ENCODE measurements at places on chromosomes 7 and 10.

DNA sequence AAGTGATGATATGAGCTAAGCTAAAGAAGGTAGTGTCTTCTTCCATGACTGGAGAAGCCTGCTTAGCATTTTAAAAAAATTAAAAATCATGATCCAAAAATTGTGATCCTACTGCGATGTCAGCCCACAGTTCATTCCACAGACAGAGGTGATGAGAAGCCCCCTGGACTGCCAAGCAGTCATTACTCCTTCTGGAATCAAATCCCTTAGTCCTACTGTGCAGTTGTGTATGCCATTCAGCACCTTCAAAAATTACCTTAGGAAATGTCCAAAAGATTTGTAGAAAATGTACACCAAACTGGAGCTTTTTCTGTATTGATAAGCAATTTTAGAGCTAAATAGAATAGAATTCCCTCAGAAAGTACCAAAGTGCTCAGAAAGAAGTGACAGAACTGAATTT, 283.5 kb upstream of the NFE2L3 start:
- no peak for DNase-seq

DNA sequence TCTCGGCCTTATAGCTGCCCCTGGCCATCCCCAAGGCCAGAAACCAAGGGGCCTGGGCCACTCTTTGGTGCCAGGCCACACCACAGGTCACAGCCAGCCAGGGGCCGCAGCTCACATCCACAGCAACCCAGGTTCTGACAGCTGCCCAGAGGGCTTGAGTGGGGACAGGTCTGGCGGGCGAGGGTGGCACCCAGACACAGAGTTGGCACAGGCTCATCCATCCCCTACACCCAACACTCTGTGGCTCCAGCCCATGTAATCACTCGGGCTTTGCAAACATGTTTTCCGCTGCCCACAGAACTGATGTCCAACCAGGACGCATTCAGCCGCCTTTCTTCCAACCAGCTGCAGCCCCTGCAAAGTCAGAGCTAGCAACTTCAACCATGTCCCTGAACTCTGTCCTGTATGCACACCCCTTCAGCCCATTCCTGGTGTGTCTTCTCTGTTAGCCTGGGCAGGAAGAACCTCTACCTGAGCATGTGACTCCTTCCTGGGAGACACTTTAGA, 57.7 kb upstream of the PPP2R2D start:
- no peak for DNase-seq

GRCh38 chr10:97744405-97745035, 7.6 kb downstream of the ZFYVE27 start:
- no peak for DNase-seq

DNA sequence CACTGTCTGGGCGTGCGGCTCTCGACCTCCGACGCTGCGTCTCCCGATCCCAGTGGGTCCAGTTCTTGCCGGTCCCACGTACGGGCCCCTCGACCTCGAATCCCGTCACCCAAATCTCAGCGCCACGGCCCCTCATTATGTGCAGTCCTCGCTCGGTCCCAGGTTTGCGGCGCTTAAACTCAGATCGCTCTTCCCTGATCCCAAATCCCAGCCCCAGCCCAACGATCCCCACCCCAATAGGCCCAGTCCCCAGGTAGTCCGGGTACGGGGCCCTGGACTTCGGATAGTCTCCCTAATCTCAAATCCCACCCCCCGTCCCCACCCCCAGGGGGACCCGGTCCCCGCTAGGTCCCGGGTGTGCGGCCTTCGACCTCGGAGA, 666 bp downstream of the HNRNPF start:
- no peak for DNase-seq

- DNase-seq, result no peak
Measured at GRCh38 chr10:110789604-110790433, 81.9 kb upstream of the PDCD4 start.

DNA sequence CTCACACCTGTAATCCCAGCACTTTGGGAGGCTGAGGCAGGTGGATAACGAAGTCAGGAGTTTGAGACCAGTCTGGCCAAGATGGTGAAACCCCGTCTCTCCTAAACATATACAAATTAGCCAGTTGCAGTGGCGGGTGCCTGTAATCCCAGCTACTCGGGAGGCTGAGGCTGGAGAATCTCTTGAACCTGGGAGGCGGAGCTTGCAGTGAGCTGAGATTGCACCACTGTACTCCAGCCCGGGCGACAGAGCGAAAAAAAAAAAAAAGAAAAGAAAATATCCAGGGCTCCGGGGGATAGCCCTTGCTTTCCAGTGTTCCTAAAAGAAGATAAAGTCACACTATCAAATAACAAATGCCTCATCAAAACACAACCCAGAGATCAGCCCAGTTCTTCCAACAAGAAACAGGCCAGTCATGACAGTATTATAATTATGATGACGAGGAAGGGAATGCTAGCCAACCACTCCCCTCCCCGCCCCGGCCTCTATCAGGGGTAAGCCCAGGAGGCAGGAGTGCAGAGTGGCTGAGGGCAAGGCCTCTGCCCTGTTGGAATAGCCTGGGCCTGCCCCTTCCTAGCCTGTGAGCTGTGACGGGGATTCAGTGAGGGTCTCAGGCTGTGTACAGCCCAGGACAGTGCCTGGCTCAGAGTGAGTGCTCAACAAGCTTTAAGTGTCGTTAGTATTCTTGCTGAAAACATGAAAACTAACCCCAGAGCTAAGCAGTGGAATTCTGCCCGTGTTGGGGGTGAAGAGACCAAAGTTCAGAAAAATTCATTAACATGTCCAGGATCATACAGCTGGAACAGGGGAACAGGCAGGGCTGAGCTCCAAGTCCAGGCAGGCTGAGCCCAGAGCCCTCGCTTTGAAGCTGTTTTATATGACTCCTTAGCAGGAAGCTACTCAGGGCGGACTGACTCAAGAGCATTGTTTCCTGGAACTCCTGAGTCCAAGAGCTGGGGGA, 54.3 kb downstream of the FAM241B start:
- no peak for DNase-seq

GRCh38 chr10:92957223-92958010, 103.2 kb upstream of the CYP26C1 start:
- no peak for DNase-seq

DNA sequence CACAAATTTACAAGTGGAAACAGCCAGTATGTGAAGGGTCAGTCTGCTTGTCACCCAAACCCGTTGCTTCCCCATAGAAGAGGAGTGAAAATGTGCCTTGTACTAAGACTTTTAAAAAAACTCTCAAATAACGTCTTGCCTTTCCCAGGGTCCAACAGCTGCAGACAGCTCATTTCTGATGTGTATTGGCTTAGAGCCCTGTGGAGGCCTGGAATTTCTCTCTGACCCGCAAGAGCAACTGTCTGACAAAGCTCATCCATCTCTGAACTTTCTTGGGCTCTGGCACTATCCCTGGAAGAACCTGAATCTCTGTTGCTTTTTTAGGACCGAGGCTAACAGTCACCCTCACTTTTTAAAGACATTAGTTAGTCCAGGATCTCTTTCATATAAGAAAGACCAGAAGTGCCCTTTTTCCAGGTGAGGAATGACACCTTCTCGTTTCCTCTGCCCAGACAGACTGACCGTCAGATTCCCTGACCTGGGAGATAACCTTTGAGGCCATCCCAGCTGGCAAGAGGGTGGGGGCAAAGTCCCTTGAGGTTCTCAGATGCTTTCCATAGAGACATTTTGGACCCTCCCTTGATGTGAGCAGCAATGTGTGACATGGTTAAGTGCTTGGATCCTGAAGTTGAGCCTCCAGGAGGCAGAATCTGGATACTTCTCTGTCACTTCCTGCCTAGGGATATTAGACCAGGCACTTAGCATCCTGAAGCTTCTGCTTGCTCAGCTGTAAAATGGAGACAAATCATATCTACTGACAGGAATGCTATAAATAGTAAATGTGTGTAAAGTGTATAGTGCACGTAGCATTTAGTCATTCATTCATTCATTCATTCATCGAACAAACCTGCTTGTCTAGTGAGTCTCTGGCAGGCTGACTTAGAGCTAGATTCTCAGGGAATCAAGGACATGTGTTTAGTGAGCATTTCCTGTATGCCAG, 4.5 kb upstream of the NODAL start:
- DNase-seq, result no peak

DNA sequence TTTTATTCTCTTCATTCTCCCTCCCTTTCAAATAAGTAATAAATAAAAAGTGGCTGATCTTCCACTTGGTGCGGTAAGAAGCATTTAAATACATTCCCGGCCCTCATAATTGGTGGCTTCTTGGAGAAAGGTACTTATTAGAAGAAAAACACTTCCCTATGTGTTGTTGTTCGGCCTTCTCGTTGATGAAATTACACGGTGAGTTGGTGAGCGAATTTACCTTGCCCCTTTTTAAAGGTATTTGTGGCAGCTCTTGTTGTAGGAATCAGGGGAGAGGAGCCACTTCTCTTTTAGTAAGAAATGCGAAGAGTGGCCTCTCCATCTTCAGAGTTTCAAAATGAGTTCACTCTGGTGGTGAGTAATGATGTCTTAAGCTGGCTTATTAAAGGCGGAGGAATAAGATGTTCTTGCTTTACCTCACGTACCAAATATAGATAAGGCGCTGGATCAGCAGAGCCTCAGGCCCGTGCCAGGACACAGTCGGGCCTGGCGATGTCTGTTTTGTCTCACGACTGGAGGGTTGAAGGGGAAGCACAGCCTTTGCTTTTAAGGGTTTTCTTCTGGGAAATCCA, 135.9 kb downstream of the CUX1 start:
- no peak for DNase-seq

- no peak for DNase-seq
Measured at GRCh38 chr10:59376846-59377245, 14.5 kb upstream of the FAM13C start.

DNA sequence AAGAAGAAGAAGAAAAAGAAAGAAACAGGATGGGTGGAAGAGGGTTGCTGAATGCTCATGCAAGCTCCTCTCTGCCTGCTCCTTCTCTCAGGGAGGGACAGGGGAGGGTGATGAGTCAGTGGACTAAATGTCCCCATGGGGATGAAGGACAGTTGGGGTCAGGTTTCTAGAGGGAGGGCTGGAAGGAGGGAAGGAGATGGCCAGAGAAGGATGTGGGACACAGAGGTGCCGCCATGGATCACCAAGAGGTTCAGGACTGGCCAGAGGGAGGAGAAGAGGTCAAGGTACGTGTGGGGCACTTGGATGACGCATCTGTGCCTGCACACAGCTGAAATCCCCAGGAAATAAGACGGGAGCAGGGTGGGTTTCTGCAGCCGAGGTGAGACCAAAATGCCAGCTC, 88.9 kb upstream of the GTF2I start:
- DNase-seq, result no peak

- no peak for DNase-seq
Measured at GRCh38 chr7:47039089-47039648, 542.7 kb downstream of the TNS3 start.

DNA sequence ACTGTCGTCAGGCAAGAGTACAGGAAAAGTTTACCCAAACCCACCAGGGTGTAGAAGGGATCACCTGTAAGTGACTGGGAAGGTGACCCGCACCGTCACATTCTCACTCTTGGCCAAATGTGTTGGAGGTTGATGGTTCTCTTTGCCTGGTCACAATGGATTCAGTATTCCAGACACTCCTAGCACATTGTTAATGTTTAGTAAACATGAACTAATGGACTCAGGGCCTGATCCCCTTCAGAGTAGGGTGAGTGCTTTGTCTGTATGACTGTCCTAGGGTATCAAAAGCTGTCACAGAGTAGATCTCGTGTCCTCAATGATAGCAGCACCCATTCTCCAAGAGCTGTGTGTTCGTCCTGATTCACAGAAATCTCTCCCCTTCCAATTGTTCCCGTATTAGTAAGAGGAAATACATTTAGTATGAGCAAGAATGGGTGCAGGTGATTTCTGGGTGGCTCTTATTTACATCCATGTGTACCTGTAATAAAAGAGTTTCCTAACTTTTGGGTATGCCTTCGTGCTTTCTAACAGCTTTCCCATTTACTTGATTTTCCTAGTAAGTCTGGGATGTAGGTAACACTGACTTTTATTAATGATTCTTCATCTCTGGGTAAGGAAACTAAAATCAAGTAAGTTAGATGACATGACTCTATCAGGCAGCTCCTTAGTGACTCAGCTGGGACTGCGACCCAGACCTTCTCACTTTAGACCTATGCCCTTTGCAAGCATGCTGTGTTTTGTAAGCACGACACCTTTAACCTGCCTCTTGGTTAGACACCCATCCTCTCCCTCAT, 4.7 kb downstream of the EEPD1 start:
- no peak for DNase-seq

- DNase-seq, result no peak
Measured at GRCh38 chr7:33261585-33261984, 132.2 kb downstream of the BBS9 start.

GRCh38 chr10:36345807-36346206, 703.7 kb upstream of the FZD8 start:
- no peak for DNase-seq

DNA sequence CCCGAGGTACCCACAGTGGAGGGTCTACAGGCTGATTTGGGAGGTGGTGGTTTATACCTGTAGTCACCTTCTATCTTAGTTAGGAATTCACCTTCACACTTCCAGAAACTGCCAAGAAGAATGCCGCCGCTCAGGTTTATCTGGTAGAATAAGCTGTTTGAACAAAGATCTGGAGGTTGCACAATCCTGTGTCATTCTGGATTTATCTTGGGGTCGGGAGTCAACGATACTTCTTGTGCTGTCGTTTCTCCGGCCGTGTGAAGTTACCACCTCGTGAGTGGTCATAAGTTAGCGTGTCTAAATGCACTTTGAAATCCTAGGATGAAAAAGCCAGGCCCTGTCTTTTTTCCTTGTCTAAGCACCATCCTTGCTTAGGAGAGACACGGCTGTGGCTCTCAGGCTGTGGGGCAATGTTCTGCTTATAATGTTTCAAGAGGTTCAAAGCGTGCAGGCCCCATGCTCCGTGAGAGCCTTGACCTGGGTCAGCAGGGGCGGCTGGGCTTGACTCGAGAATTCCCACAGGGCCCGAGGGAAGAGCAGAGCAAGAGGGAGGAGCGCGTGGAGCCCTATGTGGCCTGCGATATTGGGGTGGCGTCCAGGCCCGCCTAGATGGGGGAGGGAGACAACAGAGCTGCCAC, 35.5 kb downstream of the GRIFIN start:
- no peak for DNase-seq

GRCh38 chr7:140542228-140542603, 62.9 kb upstream of the MKRN1 start:
- no peak for DNase-seq

DNA sequence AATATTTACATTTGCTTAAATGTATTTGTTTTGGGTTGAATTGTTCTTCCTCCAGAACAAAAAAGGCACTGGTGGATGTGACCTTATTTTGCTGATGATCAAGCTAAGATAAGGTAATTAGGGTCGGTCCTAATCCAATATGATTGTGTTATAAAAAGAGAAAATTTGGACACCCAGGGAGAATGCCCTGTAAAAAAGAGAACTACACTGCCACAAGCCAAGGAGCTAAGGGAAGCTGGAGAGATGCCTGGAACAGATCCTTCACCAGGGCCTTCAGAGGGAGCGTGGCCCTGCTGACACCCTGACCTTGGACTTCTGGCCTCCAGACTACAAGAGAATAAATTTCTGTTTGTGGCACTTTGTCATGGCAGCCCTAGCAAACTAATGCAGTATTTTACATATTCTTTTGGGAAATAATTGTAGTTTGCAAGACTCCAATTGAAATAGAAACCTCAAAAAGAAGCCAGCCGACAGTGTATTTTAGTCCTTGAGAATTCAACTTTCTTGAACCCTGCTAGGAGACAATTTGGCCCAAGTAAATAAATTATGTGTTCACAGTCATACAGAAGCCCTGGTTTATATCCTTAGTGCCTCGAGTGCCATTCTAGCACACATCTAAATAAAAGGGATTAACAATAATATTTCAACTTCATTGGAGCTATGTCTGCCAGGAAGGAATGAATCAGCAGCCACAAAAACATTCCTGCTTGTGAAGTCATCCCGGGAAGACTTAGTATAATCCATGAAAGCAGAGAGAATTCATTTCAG, 164.6 kb downstream of the PKD1L1 start:
- DNase-seq, result no peak

- DNase-seq, result no peak
Measured at GRCh38 chr10:35778306-35778705, 136.2 kb upstream of the FZD8 start.
